Vagina (tissue), 2 donors: ENCODE measurements at places on chromosomes 1 and 21.

DNA sequence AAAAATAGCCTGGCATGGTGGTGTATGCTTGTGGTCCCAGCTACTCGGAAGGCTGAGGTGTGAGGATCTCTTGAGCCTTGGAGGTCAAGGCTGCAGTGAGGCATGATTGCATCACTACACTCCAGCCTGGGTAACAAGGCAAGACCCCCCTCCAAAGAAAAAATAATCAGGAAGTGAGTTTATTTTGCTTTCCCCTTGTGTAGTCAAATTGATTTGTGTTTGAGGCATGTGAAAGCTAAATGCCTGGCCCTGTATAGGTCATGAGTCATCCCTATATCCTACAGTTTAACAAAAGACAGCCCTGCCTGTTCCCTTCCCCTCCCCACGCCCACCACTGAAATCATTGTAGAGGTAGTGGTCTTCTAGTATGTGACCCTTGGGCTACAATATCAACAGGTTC is 241.4 kb upstream of the JUN start:
- DNase-seq: no peak

DNA sequence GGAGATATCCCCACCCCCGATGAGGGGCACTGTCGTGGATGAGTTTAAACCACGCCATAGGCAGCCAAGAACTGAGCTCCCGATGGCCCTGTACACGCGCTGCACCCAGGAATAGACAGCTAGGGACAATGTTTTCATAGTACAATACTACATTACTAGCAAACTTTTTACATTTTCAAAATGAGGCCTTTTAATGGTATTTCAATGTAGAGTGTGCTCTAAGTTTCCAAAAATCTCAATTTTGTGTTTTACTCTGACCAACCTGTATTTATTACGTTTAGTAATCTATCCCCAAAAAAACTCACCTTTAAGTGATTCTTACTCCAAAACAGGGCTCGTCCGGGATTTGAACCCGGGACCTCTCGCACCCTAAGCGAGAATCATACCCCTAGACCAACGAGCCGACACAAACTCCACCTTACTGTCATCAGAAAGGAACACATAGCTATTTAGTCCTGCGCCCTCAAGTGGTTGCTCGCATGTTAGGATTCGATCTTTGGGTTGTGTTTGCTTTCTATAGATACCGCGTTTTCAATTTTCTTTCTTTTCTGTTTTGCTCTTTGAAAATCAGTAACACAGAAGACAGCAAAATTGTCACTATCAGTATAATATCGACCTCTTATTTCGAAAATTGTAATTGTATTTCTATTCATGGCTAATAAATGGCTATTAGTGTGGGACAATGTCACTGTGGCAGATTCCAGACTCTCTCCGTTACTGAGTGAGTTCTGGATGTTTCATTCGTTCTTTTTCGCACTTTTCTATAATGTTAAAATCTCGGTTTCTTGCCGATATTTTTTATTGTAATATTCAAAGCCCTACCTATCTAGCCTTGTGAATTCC is 6.4 kb upstream of the MPZL1 start:
- DNase-seq: no peak

DNA sequence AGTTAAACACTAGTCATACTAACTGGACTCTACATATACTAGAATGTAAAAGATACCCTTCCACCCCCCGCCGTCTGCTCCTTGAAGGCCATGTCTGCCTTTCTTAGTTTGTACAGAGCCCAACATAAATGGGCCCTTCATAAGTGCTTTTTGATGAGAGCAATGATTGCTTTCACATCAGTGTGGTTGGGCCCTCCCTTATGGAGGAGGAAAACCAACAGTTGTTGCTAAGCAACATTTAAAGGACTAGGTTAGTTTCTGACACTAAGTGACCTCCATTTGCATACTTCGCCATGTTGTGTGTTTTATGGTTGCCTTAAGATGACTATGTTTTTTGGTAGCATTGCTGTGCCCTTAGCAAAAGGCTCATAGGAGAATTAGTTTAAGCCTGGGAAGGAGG is 182.0 kb upstream of the SGIP1 start:
- no peak for DNase-seq

DNA sequence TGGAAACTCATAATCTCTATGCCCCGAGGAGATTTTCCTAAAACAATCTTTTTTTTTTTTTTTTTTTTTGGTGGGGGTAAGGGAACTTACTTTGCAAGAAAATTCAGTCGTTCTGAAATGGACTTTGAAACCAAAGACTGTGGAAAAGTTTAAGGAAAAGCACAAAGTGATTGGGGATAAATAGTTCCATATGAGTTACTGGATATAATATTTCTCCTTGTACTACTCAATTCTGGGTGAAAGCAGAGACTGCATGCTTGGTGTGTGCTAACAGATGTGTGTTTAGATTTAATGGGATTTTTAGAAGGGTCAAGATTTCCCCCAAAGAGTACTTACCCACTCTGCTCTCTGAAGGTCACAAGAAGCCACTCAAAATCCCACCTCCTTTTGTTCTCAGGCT is 204.9 kb upstream of the USP24 start:
- DNase-seq: no peak

DNA sequence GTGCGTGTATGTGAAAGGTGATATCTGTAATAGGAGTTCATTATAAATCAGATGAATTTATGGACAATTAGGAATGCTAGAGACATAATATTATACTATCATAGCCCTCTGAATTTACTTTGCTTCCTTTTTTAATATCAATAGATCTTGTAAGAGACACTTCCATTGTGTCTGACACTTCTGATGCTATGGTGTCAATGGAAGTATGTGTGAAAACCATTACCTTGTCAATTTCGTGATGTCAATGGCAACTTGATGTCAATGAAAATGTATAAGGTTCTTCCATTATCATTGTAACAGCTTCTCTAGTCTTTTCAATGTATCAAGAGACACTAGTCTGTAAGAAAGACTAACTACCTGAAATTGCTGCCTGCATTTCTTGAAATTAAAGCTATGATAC is 296.8 kb upstream of the DPYD start:
- no peak for DNase-seq

- no peak for DNase-seq
Observed at GRCh38 chr1:196319301-196319700, 288.9 kb downstream of the KCNT2 start.
